ENCODE measurements at places on chromosomes 5 and 9.

GRCh38 chr5:151570058-151570457 is 21.1 kb downstream of the FAT2 start:
- DNase-seq = no peak

DNA sequence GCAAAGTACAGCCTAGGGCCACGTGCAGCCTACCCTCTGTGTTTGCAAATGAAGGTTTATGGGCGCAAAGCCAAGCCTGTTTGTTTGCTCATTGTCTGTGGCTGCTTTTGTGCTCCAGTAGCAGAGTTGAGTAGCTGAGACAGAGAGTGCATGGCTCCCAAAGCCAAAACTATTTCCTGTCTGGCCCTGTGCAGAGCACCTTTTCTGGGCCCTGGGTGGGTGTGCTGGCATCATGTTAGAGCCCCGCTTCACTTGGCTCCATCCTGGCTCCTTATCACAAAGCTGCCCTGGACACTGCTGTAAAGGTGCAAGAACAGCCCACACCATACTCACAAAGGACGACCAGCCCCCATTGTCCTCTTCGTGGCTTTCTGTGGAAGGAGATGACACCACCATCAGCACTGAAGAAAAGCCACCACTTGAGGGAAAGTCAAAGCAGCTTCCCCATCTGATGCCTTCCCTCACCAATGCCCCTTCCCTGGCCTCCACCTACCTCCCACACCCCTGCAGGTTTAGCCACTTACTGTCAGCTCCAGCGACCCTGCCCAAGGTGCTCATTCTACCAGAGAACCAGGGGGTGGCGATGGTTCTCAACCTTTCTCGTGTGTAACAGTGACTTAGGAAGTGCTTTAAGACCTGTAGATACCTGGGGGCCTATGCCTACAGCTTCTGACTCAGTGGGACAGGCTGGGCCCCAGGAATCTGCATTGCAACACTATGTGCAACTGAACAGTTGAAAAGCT is 23.4 kb downstream of the LCP2 start:
- DNase-seq = no peak

DNA sequence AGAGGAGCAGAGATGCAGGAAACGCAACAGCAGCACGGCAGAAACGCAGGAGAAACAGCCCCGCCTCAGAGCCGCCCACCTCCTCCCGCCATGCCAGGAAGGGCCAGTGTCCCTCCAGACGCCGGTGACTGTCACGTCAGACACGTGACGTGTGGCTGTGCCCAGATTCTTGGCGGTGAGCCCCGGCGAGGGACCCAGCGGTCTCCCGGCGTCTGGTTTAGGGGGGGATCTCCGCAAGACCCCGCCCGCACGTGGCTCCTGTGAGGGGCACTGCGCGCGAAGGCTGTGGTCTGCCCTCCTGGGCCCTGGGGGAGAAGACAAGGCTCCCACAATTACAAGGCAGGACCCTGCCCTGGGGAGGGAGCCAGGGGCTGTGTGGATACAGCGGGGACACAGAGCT is 2.4 kb upstream of the LCN8 start:
- DNase-seq = no peak

GRCh38 chr9:120915854-120916470 is 10.6 kb downstream of the TRAF1 start:
- DNase-seq = no peak

GRCh38 chr5:150190503-150190979 is 679 bp downstream of the SLC6A7 start:
- no peak for DNase-seq

DNA sequence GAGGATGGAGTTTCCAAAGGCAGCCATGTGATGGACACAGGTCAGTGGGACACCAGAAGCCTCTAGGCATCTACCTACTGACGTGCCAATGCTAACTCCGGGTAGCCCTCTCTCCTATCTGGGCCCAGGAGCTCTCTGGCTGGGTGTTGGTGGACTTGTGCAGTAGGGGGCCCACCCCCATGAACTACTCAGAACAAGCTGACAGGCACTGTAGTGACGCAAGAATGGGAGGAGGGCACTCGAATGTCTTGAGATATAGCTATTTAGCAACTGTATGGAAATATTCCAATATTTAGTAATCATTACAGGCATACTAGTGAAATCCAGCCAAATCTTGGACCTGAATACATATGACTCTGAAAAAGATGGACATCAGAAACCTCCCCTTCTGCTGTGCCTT is 5.7 kb upstream of the DOCK2 start:
- DNase-seq = no peak

DNA sequence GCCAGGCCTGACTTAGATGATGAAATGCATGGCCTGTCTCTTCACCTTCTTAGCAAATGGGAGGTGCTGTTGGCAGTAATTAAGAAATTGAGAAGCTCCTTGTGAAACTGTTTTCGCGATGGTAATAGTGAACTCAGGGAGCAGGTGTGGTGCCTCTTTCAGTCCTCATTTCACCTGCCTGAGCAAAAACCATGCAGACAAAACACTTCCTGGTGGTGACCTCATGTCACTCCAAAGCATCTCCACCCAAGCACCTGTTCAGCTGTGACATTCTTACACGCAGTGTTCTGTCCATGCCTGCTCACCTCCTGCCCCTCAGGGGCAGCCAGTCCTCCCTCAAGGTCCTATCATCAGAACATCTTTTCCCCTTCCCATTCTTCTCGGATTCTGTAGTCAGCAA is 146.5 kb downstream of the CD180 start:
- no peak for DNase-seq

DNA sequence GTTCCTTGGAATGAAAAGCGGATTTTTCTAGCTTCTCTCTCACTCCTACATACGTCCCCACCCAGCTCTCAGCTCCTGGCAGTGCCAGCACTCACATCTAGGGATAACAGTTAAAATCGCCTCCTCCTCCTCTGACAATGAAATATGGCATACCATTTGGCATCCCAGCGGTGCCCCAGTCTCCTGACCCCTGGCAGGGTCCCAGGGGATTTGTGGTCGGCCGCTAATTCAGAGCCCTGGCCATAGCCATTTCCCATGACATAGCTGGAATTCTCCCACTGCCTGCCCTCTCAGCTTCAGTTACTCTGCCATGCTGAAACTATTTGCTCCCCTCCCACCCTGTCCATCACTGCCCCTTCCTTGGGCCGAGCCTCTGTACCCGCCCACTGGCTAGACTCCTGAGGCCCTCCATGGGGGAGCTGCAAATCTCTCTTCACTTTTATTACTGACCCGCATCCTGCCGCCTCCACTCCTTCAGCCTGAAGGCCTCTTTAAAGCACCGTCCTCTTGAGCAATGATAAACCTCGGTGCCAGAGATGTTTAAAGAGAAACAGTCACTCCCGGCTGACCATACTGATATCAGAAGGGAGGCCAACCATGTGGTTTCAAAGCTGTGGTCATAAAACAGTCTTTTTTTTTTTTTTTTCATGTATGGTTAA is 139.8 kb downstream of the SLIT3 start:
- DNase-seq = peak; percentile 75

GRCh38 chr5:37859805-37860204 is 20.0 kb upstream of the GDNF start:
- no peak for DNase-seq

DNA sequence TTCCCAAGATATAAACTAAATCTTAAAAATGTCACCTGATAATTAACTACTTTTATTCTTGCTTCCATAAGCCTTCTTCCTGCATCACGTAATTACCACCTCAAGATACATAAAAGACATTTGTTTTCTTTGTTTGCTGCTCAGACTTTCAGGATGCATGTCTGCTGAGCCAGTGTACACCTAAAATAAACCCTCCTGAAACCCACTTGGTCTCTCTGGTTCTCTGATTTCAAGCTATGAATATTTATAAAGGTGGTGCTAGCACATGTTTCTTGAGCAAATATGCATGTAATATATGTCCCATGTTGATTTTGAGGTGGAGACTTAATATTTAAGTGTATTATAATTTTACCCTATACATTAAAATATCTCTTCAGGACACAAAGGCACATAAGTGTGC is 1627.7 kb upstream of the CDH9 start:
- no peak for DNase-seq

GRCh38 chr5:140130949-140131733 is 5.4 kb downstream of the IGIP start:
- no peak for DNase-seq

GRCh38 chr9:136483589-136484152 is 831 bp upstream of the SEC16A start:
- peak; percentile 84 for DNase-seq

DNA sequence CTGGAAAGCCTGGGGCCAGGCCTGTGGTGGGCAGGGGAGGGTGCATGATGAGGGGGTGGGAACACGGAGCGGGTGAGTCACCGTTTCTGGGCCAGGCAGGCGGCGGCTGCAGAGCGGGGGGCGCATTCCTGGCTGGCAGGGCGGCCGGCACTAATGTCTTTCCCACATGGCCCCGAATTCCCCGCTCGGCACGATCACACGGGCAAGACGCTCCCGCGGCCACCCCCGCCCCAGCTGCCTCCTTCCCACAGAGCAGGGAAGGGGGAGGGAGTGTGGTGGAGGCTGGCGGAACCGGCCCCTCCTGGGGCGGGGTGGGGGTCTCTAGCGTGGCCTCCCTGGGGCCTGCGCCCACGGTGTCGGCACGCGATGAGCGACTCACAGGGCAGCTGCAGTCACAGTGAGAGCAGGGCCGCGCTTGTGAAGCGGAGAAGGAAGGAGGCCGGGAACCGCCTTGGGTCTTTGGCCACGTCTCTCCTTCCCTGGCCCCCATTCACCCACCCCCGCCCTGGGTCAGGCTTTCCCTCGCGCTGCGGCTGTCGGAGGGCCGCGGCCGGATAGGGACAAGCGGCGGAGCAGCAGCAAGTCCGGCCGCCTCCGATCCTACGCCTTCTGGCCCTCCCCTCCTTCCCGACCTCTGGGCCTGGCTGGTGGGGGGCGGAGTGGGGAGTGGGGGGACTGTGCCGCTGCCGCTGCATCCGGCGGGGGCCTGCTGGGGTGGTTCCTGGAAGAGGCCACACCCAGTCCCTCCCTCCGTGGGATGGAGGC is 48.9 kb downstream of the CXXC5 start:
- DNase-seq = peak; percentile 71

DNA sequence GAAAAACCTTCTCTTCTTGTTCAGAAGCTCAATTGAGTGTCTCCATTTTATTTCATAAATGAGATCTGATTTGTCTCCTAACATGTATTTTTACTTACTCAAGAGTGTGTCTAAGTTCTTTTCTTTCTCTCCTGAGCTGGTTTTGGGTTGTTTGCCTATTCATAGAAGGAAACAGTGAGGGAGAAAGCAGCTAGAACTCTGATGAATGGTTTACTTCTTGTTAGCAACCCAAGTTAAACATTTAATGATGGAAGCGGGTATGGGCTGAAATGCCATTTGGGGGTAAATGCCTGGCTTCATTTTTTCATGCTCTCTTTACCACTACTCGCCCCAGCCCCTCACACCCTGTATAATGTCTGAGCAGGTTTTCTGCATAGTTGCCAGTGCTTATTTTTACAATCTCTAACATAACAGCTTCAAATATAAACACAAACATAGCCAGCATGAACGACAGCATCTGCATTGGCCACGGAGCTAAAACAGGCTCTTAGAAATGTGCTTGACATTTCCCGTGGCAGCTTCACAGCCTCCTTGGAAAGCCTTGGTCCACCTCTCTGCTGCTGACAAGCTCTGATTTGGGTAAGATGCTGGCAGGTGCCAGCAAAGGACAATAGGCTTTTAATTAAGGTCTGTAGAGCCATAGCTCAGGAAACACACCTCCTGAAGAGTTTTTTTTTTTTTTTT is 321.1 kb downstream of the ARHGEF28 start:
- no peak for DNase-seq

DNA sequence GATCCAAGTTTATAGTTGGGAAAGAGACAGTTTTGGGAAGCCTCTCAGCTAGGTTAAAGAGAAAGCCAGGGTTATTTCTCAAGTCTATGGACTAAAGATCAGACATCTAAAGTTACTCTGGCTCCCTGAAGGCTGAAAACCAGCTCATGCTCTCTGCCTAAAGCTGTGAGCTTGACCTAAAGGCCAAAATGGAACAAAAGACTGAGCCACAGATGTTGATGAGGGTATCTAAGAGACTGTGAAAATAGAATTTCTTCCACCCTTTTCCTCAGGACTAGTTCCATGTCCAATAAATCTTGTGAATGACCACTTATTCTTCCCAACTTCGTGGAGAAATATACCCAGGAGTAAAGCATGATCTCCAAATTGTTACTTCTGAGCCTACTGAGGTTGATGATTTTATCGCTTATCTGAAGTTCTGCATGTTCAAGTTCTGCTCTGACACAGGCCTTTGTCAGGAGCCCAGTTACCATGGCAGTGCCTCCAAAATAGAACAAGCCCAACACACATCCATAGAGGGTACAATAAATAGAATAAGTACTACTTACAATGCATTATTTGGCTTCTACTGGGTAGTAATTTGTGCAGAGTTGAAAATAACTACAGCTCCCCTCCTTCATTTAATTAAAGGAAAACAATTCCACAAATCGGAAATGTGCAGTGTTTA is 373.6 kb downstream of the NTRK2 start:
- no peak for DNase-seq

DNA sequence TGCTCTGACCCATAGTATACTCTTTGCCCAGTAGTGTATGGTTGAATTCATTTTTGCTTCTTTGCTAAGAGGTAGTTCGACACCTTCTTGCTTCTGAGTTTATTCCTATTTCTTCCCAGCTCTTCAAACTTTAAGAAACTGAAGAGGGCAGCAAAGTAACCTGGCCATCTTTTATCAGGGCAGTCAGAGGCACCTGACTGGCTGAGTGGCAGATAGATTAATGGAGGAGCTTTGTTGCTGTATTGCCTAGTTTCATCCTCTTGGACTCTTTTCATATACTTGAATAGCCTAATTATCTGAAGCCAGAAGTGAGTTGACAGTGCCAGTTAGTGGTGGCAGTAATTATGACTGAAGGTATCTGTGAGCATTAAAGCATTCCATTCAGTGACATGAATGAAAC is 82.5 kb downstream of the UHRF2 start:
- no peak for DNase-seq

GRCh38 chr5:109125755-109126429 is 283.9 kb downstream of the PJA2 start:
- DNase-seq = no peak

DNA sequence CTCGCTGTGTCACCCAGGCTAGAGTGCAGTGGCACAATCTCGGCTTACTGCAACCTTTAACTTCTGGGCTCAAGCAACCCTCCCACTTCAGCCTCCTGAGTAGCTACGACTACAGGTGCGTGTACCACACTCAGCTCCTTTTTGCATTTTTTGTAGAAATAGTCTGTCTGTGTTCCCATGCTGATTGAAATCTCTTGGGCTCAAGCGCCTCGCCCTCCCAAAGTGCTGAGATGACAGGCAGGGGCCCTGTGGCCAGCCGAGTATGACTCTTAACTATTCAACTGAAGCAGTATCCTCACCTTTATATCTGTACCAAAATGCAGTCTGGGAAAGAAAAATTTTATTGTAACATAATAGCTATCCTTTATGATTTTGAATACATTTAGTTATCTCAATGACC is 12.2 kb upstream of the NIM1K start:
- no peak for DNase-seq

- DNase-seq = peak; percentile 71
Observed at GRCh38 chr5:56710826-56711590, 104.3 kb upstream of the MAP3K1 start.

DNA sequence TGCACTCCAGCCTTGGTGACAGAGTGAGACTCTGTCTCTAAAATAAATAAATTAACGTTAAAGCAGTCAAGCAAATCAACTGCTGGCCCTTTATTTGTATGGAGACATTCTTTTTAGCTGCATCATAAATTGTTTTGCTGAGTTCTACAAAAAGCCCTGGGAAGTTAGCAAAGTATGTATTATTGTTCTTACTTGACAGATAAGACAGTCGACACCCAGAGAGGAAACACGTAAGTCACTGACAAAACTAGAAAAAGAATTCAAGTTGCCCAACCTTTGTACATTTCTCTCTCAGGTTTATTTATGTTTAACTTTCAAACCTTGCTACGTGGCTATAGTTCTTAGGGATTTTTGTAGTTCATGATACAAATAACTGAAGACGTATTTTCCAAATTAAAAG is 40.4 kb upstream of the MACIR start:
- peak; percentile 62 for DNase-seq

All from HFFc6 (cell line).